HEK293T (cell line): ENCODE measurements at places on chromosomes 1 and 21.

DNA sequence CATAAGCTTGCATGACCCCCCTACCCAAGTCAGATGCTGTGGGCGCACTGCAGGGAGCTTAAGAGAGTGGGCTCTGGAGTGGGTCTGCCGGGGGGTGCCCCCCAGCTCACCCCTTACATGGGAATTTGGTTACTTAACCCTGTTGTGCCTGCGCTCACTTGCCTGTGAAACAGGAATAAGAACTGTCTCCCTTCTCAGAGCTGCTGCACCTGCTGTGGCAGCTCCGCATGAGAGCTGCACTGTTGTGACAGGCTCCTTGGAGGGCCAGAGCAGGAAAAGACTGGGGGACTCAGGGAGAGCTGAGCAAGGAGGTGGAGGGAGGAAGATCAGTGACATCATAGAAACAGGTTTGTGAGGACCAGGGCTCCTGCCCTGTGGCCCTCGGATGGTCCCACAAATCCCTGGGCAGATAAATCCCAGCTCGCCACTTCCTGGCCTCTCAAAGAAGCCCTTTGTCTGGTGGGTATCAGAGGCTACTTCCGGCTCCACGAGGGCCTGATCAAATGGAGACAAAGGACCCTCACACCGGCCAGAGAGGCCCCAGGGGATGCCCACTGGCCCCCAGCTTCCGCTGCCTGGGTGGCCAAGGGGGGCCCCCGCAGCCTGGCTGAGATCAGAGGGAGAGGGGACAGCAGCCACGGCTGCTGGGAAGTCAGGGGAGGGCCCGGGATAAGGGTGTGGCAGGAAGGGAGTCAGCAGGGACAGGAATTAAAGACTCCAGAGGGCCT is 28.9 kb upstream of the LAPTM5 start:
- DNase-seq: no peak

DNA sequence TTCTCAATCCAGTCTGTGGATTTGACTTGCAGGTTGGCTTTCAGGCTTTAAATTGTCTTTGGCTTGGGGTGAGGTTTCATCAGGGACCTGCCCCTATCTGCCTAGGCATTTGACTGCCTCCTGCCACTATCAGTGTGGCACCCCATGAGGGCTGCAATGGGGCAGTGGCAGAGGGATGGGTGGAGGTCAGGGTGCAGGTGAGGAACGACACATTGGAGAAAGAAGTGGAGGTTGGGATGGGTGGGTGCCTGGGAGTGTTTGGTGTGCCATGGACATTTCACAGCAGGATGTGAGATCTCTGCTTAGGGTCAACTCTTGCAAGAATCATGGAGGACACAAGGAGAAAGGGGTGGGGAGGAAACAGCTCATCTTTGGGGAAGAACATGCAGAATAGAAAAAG is 625.1 kb downstream of the PTPRU start:
- DNase-seq: no peak

DNA sequence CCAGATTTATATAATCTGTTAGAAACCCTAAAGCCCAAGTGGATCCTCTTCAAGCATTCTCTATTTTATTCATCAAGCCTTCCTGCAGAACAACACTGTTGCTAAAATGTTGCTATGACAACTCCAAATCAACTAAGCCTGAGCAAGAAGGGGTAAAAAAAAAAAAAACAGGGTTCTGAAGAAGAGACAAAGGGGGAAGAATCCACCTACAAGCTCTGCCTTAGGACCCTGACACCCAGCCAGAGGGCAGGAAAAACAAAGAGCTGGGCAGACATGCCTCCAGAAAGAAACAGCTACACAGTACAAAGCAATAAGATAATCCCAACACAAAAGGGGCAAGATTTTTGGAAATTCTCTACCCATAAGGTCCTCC is 1.3 kb downstream of the USF1 start:
- no peak for DNase-seq

- DNase-seq: no peak
Observed at GRCh38 chr1:186896211-186896610, 67.5 kb downstream of the PLA2G4A start.

DNA sequence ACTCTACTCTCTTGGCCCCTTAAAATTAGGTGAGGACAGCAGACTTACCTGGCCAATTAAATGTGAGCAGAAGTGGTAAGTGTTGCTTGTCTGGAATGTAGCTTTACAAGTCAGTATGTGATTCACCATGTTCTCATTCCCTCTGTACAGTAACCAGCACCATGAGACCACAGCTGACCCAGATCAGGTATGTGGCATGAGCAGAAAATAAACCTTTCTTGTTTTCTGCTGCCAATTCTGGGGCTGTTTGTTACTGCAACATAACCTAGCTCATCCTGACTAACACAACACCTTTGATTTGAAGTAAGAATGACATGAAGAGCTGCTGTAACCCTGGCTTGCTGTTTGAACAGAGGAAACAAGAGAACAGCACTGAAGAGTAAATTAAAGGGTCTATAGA is 24.9 kb downstream of the ITPKB start:
- no peak for DNase-seq

GRCh38 chr1:201258763-201259230 is 24.5 kb upstream of the PKP1 start:
- DNase-seq: no peak

DNA sequence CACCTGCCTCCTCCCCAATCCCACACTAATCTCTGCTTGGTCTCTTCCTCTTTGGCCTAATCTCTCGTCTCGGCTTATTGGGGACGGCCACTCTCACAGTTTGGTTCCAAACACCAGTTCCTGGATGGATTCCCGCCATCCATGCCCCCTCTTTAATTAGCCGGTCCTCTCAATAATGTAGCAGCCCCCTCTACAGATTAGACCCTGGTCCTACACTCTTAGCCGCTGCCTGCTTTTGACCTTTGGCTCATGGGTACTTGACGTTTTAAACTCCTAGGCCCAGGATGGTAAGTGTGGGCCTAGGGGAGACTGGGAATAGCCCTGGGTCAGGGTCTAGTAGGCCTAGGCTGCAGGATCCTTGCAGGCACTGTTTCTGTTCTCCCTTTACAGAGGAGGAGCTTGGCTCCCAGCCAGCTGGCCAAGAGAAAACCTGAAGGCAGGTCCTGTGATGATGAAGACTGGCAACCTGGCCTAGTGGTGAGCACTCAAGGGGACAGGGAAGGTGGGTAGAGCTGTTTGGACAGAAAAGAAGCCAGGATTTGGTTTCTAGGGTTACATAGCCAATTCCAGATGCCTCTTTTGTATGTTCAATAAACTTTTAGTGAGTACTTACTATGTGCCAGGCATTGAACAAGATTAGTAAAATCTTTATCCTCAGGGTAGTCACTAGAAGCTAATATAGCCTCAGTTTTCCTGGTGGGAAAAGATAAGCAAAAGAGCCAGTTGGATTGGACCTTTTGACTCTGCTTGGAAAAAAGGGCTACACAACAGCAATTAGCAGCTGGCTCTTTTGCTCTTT is 758 bp downstream of the RAD54L start:
- DNase-seq: peak; percentile 45

DNA sequence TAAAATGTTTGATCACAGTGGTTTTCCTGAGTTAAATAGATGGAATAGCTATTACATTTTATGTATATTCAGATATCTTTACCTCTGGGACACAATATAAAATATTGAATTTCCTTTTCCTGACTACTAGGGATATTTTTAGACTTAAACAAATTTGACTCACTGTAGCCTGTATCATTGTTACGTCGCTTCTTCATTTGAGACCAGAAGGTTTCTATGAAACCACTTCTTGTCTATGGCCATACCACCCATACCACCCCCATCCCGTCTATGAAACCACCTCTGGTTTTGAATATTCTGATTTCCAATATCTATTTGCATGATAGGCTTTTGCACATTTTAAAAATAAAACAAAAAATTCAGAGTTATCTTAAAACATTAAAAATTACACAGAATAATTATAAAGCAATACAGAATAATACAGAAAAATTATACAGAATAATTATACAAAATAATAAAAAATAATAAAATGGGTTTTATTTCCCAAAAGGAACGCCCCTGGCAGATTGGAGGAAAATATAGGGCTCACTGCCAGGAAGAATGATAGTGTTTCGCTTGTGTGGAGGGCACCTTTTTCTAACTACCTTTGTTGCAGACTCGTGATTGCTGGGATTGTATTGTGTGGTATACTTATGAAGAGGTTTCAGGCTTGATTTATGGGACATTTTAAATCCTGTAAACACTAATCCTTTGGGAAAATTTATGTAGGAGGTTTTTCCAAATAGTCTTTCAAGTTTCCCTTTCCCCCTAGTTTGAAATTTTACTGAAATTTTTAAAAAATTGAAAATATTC is 4.7 kb downstream of the SPEN start:
- DNase-seq: no peak

GRCh38 chr1:114334297-114334696 is 176.7 kb downstream of the TRIM33 start:
- DNase-seq: no peak

GRCh38 chr1:77342745-77343144 is 60.9 kb downstream of the AK5 start:
- DNase-seq: no peak
